Hepatic stellate cell (primary cell): ENCODE measurements at places on chromosomes 3 and 15.

- no peak for DNase-seq
Measured at GRCh38 chr15:99645951-99646350, 80.2 kb downstream of the MEF2A start.

DNA sequence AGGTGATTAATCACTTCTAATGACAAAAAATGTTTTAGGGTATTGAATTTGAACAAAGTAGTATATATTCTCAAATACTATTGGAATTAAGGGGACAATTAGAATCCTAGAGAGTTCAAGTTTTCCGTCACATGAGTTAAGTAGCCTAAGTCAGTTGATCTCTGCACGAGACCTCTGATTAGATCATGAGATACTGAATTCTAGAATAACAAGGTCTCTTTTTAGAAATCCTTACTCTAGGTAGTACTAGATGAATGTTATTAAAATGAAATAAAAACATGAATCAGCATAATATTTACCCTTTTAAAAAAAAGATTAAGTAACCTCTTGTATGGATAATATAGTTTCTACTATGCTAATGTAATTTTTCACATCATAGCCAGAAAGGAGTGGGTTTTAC is 43.4 kb downstream of the MYO5A start:
- no peak for DNase-seq

GRCh38 chr3:89227218-89227617 is 119.8 kb downstream of the EPHA3 start:
- no peak for DNase-seq

- no peak for DNase-seq
Measured at GRCh38 chr3:34200576-34200975, 402.1 kb downstream of the PDCD6IP start.

GRCh38 chr3:35789042-35789831 is 149.9 kb downstream of the ARPP21 start:
- no peak for DNase-seq

DNA sequence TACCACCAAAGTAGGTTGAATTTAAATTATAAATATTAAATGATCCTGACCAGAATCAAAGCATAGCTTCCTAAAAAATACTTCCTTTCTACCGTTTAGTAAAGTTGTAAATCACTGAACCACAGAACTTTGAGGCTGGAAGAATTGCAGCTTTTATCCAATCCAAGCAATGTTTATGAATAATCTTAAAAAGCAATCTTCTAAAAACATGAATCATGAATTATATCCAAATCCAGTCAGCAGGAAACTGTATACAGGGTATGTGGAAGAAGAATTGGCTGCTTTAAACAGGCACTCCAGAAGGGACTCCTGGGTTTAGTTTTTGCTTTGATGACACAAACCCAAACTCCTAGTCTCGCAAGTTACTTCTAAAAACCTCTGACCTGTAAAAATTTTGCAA is 30.2 kb downstream of the HEG1 start:
- DNase-seq, result no peak

DNA sequence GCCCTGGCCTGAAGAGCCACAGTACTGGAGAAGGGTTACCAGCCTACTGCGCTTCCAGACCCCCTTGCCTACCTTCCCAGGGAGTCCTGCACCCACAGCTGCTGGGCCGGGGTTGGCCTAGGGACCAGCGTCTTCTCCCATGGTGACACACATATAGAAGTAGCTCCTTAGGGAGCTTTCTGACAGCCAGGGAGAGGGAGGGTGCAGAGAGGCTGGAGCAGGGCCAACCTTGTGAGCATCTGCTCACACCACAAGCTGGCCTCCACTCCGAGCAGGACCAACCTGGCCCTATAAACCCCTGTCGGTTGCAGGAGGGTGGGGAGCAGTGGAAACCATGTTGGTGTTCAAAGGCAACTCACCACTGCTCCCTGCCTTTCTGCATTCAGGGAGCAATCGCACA is 35.2 kb downstream of the SRPRB start:
- DNase-seq, result no peak

DNA sequence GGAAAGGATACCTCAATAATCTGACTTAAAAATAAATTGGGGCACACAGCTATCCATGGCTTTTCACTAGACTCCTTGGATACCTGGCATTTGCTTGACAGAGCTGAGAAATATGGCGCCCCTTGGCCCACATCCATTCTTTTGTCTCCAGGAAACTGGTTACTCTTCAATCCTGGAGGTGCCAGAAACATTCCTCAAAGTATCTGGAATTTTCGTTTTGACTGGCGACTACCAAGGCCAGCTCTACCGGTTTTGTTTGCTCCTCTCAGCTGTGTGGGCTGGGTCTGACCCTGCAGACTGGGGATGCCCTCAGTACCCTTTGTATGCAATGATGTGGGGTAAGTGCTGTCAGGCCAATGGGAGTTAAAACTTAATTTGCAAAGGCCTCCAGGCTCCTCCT is 27.0 kb downstream of the KATNBL1 start:
- DNase-seq, result no peak

- DNase-seq, result no peak
Measured at GRCh38 chr15:57017024-57017423, 98.6 kb downstream of the TCF12 start.

- no peak for DNase-seq
Measured at GRCh38 chr3:42895580-42895868, 10.4 kb upstream of the ZNF662 start.
